ENCODE measurements at places on chromosomes 12 and 14.

DNA sequence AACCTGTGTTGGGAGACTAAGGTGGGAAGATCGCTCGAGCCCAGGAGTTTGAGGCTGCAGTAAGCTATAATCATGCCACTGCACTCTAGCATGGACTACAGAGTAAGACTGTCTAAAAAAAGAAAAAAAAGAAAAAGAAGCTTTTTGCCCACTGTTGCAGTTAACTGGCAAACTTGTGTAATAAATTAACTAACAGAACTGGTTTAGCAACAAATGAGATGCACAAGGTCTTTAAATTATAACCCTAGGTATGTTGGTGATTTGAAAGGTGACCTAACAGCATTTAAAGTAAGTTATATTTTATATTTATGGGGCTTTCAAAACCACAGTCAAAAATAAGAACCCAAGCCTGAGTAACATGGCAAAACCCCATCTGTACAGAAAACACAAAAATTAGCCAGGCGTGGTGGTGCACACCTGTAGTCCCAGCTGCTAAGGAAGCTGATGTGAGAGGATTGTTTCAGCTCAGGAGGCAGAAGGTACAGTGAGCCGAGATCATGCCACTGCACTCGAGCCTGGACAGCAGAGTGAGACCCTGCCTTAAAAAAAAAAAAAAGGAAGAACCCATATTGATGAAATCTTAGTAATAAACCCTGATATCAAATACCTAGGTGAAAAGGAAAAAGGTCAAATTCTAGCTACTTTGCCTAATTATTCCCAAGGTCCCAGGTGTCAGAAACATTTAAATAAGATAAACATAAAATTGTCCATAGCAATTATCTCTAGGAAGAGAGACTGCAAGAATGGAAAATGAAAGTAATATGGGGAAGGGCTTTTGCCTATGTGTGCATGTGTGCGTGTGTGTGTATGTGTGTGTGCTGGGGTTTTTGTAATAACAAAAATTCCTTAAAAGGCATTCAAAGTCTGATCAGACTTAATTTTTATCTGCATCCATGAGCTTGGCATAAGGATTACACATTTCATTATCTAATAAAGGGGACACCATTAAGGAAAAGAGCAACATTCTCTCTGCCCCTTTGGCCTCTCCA lies 15.4 kb downstream of the SYNE2 start:
- no peak for DNase-seq

DNA sequence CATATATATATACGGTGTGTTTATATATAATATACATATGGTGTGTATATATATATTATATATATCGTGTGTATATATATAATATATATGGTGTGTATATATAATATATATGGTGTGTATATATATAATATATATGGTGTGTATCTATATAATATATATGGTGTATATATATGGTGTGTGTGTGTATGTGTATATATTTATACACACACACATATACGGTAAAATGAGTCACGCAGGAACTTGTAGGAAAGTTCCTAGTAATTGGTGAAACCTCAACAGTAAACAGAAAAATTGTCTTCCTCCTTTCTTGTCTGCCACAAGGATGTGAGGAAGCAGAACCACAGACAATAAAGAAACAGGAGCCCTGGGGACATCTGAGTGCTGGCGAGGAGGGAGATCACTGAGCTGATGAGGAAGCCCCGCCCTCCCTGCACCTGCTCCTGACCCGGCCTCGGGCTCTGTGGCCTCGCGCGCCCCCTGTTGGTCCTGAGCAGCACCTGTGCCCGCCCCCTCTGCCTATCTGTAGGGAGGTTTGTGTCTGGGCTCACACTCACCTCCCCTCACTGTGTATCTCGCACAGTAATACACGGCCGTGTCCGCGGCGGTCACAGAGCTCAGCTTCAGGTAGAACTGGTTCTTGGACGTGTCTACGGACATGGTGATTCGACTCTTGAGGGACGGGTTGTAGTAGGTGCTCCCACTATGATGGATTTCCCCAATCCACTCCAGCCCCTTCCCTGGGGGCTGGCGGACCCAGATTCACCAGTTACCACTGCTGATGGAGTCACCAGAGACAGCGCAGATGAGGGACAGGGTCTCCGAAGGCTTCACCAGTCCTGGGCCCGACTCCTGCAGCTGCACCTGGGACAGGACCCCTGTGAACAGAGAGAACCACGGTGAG lies 1079.4 kb downstream of the TMEM121 start:
- no peak for DNase-seq

GRCh38 chr12:98645572-98646067 lies 530 bp downstream of the APAF1 start:
- peak; percentile 33 for DNase-seq

DNA sequence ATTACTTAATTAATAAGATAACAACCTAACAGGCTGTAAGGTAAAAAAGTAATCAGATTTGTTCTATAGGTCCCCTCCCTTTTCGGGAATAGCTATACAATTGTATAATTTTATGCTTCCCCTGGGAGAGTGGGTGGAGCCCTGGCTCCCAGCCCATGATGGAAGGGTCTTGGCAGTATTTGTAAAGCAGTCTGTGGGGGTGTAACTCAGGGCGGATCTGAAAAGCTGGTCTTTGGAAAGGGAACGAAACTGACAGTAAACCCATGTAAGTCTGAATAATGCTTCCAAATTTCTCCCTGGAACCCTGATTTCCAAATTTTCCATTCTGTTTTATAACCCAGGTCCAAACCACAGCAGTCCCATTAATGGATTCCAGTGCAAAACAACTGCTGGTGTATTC lies 110.4 kb downstream of the DAD1 start:
- DNase-seq: no peak

DNA sequence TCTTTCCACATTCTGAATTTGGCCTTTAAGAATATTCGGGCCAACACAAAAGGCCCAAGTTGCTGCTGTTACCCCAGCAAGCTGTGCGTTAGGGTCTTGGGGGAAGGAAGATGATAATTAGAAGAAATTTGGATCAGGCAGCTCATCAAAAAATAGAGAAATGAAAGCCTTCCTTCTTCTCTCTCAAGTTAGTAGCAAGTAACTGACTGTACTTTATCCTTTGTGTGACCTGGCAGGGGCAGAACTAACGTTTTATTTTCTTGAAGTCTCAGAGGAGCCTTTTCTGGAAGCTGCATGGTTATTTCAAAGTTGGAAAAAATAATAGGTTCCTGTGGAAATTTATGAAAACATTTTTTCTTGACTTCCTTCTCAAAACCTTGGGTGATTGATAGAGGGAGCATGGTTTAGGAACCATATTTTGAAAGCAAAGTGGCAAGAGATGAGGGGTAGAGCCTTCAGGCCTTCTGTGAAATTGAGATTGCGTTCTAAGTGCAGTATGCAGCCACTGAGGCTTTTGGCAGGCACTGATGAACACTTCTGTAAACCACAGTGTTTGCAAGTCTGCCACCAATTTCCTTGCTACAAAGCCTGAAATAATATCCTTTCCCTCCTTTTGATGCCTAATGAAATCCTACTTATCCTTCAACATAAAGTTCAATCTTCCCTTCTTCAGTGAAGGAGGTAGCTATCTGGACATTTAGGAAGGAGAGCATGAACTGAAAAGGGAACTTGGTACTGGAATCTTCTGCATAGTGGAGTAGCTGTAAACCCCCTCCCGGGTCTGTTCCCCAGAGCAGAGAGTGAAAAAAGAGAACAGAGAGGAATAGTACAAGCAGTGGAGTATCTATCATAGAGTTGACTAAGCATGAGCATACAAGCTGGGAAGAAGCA lies 123.2 kb downstream of the FGD4 start:
- DNase-seq: no peak

DNA sequence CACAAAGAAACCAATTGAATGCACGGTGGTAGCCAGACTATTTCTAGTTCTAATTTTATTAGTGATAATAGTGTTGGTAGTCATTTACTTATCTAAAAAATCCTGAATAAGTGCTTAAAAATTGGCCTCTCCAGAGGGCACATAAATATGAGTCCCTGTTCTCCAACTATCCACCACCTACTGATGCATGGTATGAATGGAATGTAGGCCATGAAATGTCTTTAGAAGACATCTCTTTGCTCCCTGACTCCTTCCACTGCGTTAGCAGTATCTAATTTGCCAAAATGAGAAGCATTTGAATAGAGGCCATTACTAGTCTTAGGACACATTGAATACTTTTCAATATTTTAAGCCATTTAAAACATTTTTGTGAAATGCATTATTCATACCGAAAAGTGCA lies 261.7 kb downstream of the LRFN5 start:
- no peak for DNase-seq

GRCh38 chr12:123602651-123603195 lies 824 bp downstream of the DDX55 start:
- peak; percentile 17 for DNase-seq

GRCh38 chr14:28756884-28757570 lies 9.6 kb upstream of the FOXG1 start:
- peak; percentile 66 for DNase-seq

GRCh38 chr14:105052110-105052458 lies 13.1 kb downstream of the GPR132 start:
- DNase-seq: no peak

- peak; percentile 25 for DNase-seq
Observed at GRCh38 chr12:58564721-58565120, 355.6 kb downstream of the LRIG3 start.

GRCh38 chr14:72126561-72126960 lies 194.3 kb downstream of the RGS6 start:
- no peak for DNase-seq

- no peak for DNase-seq
Observed at GRCh38 chr14:47012533-47013280, 361.1 kb upstream of the RPL10L start.

DNA sequence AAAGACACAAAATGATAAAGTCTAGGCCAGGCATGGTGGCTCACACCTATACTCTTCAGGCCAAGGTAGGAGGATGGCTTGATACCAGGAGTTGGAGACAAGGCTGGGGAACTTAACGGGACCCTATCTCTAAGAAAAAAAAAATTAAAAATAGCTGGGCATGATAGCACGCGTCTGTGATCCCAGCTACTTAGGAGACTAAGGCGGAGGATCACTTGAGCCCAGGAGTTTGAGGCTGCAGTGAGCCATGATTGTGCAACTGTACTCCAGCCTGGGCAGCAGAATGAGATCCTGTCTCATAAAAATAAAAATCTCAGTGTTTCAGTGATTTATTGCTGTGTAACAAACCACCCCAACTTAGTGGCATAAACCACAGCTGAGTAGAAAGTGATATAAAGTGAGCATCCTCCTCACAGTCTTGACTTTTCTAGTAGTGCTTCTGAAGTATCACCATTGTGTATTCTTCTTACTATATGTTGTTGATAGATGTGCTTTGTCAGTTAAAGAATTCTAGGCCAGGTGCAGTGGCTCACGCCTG lies 10.6 kb upstream of the ATF1 start:
- no peak for DNase-seq

- no peak for DNase-seq
Observed at GRCh38 chr14:104753528-104754212, 723 bp downstream of the SIVA1 start.

GRCh38 chr14:22819151-22819988 lies 4.1 kb upstream of the SLC7A7 start:
- DNase-seq: peak; percentile 68

DNA sequence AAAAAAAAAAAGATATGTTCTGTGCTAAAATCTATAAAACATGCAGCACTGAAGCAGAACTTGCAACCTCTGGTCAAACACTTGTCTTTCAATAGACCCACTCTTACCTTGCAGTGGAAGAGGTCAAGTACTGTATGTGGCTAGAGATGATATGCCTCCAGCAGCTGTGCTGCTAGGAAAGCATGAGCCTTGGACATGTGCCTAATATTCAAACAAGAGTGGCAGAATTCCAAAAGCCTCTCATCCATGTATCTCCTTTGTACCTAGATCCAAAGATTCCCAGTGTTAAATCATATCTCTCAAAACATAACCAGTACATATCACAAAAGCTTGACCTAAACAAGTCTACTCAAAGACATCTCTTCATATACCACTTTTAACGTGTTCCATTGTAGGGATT lies 105.0 kb upstream of the CPNE8 start:
- no peak for DNase-seq

DNA sequence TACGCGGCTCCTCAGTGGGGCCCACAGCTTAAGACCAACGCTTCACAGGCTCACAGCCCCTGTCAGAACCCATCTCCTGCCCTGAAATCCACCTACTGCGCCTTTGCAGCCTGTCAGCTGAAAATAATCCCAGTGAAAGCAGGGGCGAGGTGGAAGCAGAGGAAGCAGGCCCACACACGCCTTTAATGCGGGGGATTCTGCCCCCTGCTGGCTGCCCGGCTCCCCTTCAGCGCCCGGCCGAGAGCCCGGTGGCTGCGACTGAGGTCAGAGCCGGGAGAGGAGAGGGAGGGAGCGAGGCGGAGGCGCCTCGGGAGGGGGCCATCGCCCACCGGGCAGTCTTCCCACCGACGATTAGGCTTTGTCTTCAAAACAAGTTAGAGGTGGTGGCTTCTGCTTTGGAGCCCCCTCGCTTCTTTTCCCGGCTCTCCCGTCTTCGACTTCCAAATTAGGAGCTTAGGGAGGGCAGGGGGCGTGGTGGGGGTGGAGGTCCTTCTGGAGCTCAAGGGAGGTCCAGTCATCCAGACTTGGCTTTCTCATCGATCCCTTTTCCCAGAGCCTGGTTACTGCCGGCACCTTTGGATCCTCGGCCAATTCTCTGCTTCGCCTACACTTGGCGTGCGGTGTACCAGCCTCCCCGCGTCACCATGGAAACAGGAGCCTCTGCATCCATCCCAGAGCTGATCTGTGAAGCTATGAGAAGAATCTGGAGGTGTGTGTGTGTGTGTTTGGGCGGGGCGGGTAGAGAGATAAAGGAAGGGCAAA lies 25.2 kb upstream of the RND1 start:
- peak; percentile 91 for DNase-seq

DNA sequence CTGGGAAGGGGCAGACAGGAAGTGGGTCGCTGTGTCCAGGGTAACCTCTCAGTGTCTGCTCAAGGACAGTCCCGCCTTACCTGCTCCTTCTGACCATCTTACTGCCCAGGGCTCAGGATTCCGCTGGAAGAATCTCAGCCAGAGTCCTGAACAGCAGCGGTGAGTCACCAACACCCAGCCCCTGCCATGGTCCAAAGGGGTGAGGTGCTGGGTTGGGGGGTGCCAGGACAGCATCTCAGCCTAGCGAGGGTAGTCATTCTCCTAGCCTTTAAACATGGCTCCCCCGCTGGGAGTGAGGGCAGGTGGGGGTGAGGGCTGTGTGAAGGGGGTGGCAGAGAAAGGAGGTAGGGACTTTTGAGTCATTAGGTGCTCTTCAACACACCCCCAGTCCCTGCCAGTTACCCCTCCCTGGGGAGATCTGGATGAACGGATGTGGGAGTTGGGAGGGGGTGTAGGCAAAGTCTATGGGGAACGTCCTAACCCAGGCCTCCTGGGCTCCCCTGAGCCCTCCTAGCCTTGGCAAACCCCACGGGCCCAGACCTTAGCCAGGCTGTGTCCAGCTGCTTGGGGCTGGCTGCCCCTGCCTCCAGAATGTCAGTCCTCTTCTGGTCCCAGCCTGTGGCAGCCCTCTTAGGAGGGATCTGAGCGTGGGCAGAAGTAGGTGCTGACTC lies 2.5 kb downstream of the TAMALIN start:
- no peak for DNase-seq

GRCh38 chr14:69695322-69696203 lies 71.4 kb upstream of the SRSF5 start:
- peak; percentile 44 for DNase-seq

DNA sequence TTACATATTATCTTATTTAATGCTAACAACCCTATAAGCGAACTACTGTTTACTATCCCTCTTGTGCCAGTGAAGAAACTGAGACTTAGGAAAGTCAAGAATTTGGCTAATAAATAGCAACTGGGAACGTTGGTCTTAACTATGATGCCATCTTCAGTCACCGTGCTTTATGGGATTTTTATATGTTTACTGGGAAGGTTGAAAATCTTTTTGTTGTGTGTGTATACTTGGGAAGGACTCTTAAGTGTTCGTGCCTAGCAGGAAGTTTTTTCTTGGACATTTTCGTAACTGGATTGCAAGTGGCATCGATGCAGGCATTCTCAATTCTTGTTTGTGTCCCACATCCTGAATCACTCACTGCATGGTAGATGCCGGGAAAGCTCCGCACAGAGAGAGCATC lies 9.4 kb downstream of the SFSWAP start:
- DNase-seq: no peak
